Naive B cell (primary cell): ENCODE measurements at places on chromosomes 7 and 10.
A peak's percentile ranks its signal among the peaks of the same experiment; 100 is the strongest.

DNA sequence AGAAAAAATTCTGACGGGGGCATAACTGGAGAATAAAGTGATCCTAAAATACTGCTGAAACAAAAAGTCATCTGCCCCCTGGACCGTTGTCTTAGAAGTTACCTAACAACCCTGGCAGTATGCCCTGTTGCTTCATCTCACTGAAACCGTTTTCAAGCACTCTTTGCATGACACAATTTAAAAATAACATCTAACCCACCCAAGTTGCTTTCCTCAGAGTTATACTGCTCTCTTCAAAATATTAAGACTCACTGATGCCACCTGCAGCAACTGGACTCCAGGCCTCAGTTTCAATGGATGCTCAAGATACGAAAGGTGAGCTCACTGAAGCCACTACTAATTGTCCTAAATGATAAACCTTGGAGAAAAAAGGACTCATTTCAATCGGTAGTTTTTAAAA lies 57.4 kb downstream of the CDK6 start:
- peaks cover 27% of the 10 kb centered on the region for H3K4me1 ChIP-seq
- H3K4me3 ChIP-seq = no peak overlapping the region
- no peaks in the 10 kb centered on the region for H3K36me3 ChIP-seq
- no peaks in the 10 kb centered on the region for H3K27me3 ChIP-seq
- no peak for DNase-seq

GRCh38 chr10:106513352-106513771 lies 651.1 kb downstream of the SORCS1 start:
- no peaks in the 10 kb centered on the region for H3K36me3 ChIP-seq
- no peaks in the 10 kb centered on the region for H3K27me3 ChIP-seq
- H3K27ac ChIP-seq = no peak overlapping the region
- DNase-seq = no peak
- no peaks in the 10 kb centered on the region for H3K4me1 ChIP-seq

GRCh38 chr10:55311848-55312635 lies 511.0 kb upstream of the PCDH15 start:
- no peaks in the 10 kb centered on the region for H3K4me1 ChIP-seq
- H3K36me3 ChIP-seq = no peaks in the 10 kb centered on the region
- no peak overlapping the region for H3K4me3 ChIP-seq

- H3K27ac ChIP-seq = no peak overlapping the region
- no peak for DNase-seq
- no peaks in the 10 kb centered on the region for H3K27me3 ChIP-seq
- no peak overlapping the region for H3K4me3 ChIP-seq
- H3K36me3 ChIP-seq = no peaks in the 10 kb centered on the region
Measured at GRCh38 chr7:131166066-131166465, 161.6 kb upstream of the MKLN1 start.

DNA sequence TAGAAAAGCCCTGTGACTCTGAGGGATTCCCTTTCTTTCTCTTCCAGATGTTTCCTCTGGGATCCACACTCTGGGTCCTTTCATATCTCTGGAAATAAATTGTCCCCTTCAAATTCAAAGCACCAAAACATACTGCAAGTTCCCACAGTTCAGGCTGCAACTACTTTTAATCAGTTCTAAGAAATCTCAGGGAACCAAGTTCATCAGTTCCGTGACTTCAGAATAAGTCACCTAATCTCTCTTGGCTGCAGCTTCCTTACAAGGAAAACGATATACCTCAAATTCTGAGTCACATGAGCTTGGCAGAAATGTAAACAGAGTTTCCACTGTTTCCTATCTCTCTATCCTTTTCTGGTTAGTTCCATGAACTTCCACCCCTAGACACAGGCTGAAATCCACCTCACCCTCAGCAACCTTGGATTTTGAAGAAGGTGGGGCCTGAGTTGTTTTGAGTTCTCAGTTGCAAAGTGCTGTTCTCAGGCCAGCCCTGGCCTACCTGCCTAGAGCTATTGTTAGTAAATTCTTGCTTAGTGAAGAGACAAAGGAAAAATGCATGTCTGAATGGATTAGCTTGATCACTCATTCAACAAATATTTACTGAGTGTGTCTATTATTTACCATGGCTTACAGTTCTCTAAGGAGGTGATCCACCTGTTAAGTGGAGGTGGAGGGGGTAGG lies 59.3 kb upstream of the IL6 start:
- peaks cover 11% of the 10 kb centered on the region for H3K36me3 ChIP-seq
- peak overlapping the region; percentile 56 for H3K4me3 ChIP-seq
- H3K27me3 ChIP-seq = no peaks in the 10 kb centered on the region
- H3K27ac ChIP-seq = peak overlapping the region; percentile 76

GRCh38 chr10:79084012-79084971 lies 15.5 kb downstream of the ZMIZ1 start:
- peak; percentile 41 for DNase-seq
- H3K27me3 ChIP-seq = peaks cover 46% of the 10 kb centered on the region
- H3K4me1 ChIP-seq = peaks cover 42% of the 10 kb centered on the region
